ENCODE measurements at places on chromosomes 7 and 10. TPM values are rescaled to one million over a fixed set of nuclear protein-coding genes. Genes with fewer than 3 reads are reported as not detected.

TFEC gene
- not detected for total RNA-seq

ANK3 gene
- 70.5 TPM for total RNA-seq

ASZ1 gene
- not detected for total RNA-seq

ZDHHC4 gene
- total RNA-seq: 58.9 TPM

CALHM3 gene
- total RNA-seq: not detected

CTTNBP2 gene
- 26.8 TPM for total RNA-seq

CDC14C gene
- 0.54 TPM for total RNA-seq

PIK3CG gene
- not detected for total RNA-seq

DYNC1I1 gene
- 0.82 TPM for total RNA-seq

FAM20C gene
- total RNA-seq: 24.8 TPM

LBX1 gene
- total RNA-seq: not detected

OPN4 gene
- not detected for total RNA-seq

AFAP1L2 gene
- total RNA-seq: 6.5 TPM

- no peak for DNase-seq
- no peak overlapping the region for H3K4me3 ChIP-seq
Observed at GRCh38 chr10:43251419-43252165, 15.3 kb downstream of the RASGEF1A start.

- H3K4me3 ChIP-seq: no peak overlapping the region
- DNase-seq: peak; percentile 27
- no peaks in the 10 kb centered on the region for H3K27me3 ChIP-seq
Observed at GRCh38 chr10:116408719-116409118, 18.9 kb upstream of the PNLIPRP3 start.

- H3K36me3 ChIP-seq: no peaks in the 10 kb centered on the region
- peak overlapping the region; percentile 52 for H3K4me3 ChIP-seq
- H3K4me1 ChIP-seq: peaks cover 17% of the 10 kb centered on the region
- no peaks in the 10 kb centered on the region for H3K27me3 ChIP-seq
- peak; percentile 63 for DNase-seq
Observed at GRCh38 chr7:43905209-43905946, 1.0 kb downstream of the URGCP start.

- H3K4me3 ChIP-seq: no peak overlapping the region
- DNase-seq: no peak
- H3K27ac ChIP-seq: no peak overlapping the region
- no peaks in the 10 kb centered on the region for H3K36me3 ChIP-seq
Observed at GRCh38 chr7:113652501-113652900, 266.3 kb downstream of the PPP1R3A start.

- H3K4me1 ChIP-seq: peaks cover 32% of the 10 kb centered on the region
- H3K27me3 ChIP-seq: no peaks in the 10 kb centered on the region
- no peaks in the 10 kb centered on the region for H3K36me3 ChIP-seq
- no peak for DNase-seq
- H3K4me3 ChIP-seq: no peak overlapping the region
- no peak overlapping the region for H3K27ac ChIP-seq
Observed at GRCh38 chr10:34780818-34781380, 34.2 kb downstream of the PARD3 start.

GRCh38 chr10:42990721-42991441 lies 86.0 kb upstream of the RET start:
- H3K4me3 ChIP-seq: no peak overlapping the region
- no peaks in the 10 kb centered on the region for H3K27me3 ChIP-seq
- H3K36me3 ChIP-seq: no peaks in the 10 kb centered on the region
- no peak overlapping the region for H3K27ac ChIP-seq
- H3K4me1 ChIP-seq: no peaks in the 10 kb centered on the region
- DNase-seq: no peak

GRCh38 chr7:29500719-29501118 lies 62.9 kb upstream of the PRR15 start:
- H3K36me3 ChIP-seq: no peaks in the 10 kb centered on the region
- no peaks in the 10 kb centered on the region for H3K27me3 ChIP-seq

DNA sequence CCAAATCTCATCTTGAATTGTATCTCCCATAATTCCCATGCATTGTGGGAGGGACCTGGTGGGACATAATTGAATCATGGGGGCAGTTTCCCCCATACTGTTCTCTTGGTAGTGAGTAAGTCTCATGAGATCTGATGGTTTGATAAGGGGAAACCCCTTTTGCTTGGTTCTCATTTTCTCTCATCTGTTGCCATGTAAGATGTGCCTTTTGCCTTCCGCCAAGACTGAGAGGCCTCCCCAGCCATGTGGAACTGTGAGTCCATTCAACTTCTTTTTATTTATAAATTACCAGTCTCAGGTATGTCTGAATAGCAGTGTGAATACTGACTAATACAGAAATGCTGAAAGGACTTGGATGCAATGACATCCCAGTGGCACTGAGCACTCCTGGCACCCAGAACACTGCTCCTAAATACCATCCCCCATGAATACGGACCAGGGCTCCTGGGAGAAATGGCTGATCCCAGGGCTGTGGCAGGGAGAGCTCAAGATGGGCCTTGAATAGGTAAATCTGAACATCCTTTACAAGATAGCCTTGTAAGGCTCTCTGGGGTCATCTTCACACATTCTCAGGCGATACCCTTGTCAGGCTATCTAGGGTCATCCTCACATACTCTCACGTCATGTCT lies 19.4 kb downstream of the ZFAND2A start:
- DNase-seq: no peak
- no peaks in the 10 kb centered on the region for H3K36me3 ChIP-seq
- H3K27me3 ChIP-seq: no peaks in the 10 kb centered on the region
- peaks cover 8% of the 10 kb centered on the region for H3K4me1 ChIP-seq
- H3K27ac ChIP-seq: no peak overlapping the region

DNA sequence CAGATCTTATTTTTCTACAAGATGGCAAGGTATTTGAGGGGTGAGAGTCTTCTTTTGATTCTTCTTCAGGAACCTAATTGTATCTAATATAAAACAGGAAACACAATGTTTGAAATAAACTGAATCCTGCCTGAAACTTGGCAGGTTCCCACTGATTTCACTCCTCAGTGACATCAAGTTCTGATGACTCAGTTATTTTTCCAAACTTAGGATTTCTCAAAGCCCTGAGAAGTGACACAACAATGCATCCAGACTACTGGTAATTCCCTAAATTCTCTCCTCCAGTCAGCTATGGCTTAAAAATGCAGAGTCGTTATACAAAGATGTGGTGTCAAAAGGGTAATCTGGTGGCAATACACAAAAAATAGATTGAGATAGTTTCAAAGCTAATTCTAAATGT lies 80.9 kb downstream of the ABLIM1 start:
- H3K27ac ChIP-seq: no peak overlapping the region
- no peaks in the 10 kb centered on the region for H3K27me3 ChIP-seq
- no peaks in the 10 kb centered on the region for H3K36me3 ChIP-seq
- H3K4me3 ChIP-seq: no peak overlapping the region

GRCh38 chr10:35194906-35195305 lies 68.3 kb downstream of the CREM start:
- peaks cover 6% of the 10 kb centered on the region for H3K4me1 ChIP-seq
- H3K36me3 ChIP-seq: no peaks in the 10 kb centered on the region
- H3K27ac ChIP-seq: no peak overlapping the region
- DNase-seq: no peak

GRCh38 chr7:89926701-89927100 lies 227.6 kb upstream of the STEAP1 start:
- DNase-seq: no peak
- no peaks in the 10 kb centered on the region for H3K4me1 ChIP-seq
- H3K27ac ChIP-seq: no peak overlapping the region
- H3K4me3 ChIP-seq: no peak overlapping the region
- no peaks in the 10 kb centered on the region for H3K27me3 ChIP-seq

- no peak overlapping the region for H3K27ac ChIP-seq
- no peaks in the 10 kb centered on the region for H3K27me3 ChIP-seq
- H3K36me3 ChIP-seq: no peaks in the 10 kb centered on the region
- H3K4me3 ChIP-seq: no peak overlapping the region
Observed at GRCh38 chr10:7474388-7474787, 63.6 kb upstream of the SFMBT2 start.

DNA sequence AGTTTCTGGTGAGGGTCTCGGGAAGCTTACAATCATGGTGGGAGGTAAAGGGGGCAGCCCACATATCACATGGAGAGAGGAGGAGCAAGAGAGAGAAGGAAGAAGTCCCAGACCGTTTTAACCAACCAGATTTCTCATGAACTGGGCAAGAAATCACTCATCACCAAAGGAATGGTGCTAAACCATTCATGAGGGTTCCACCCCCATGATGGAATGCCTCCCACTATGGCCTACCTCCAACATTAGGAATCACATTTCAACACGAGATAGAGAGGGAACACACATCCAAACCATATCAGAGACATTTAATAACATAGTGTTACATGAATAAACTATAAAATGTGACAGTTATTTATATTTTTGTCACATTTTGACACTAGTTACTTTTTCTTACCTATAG lies 214.8 kb upstream of the MAGI2 start:
- no peak for DNase-seq
- no peak overlapping the region for H3K4me3 ChIP-seq
- no peaks in the 10 kb centered on the region for H3K27me3 ChIP-seq
- peaks cover 5% of the 10 kb centered on the region for H3K4me1 ChIP-seq

GRCh38 chr10:88687853-88688467 lies 18.1 kb upstream of the LIPK start:
- no peak overlapping the region for H3K27ac ChIP-seq
- H3K4me1 ChIP-seq: no peaks in the 10 kb centered on the region
- peaks cover 29% of the 10 kb centered on the region for H3K27me3 ChIP-seq
- H3K36me3 ChIP-seq: no peaks in the 10 kb centered on the region

DNA sequence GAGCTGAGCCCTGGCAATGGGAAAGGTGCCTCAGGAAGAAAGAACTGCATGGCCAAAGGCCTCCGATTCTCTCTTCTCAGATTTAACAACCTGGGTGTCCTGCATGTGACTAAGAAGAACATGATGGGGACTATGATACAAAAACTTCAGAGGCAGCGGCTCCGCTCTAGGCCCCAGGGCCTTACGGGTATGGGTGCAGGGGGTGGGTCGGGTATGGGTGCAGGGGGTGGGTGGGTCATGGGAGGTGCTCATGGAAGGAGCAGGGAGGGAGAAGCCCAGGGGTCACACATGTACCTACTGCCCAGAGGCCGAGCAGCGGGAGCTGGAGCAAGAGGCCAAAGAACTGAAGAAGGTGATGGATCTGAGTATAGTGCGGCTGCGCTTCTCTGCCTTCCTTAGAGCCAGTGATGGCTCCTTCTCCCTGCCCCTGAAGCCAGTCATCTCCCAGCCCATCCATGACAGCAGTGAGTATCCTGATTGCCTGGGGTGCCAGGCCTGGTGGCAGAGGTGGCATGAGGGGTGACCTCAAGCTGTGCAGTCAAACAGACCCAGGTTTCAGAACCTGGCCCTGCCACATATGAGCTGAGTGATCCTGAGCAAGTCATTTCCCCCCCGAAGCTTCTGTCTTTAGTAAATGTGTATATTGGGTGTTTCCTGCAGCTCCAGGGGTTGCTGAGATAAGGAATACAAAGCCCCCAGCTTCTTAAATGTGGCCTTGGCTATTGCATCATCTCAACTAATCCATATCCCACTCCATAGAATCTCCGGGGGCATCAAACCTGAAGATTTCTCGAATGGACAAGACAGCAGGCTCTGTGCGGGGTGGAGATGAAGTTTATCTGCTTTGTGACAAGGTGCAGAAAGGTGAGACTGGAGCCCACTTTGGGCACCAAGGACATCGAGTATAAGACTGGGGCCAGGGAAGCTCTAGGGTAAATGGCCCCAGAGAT lies 2.0 kb downstream of the NFKB2 start:
- H3K27ac ChIP-seq: no peak overlapping the region
- no peak for DNase-seq
- no peaks in the 10 kb centered on the region for H3K36me3 ChIP-seq
- peaks cover 30% of the 10 kb centered on the region for H3K27me3 ChIP-seq
- peaks cover 13% of the 10 kb centered on the region for H3K4me1 ChIP-seq
- no peak overlapping the region for H3K4me3 ChIP-seq

DNA sequence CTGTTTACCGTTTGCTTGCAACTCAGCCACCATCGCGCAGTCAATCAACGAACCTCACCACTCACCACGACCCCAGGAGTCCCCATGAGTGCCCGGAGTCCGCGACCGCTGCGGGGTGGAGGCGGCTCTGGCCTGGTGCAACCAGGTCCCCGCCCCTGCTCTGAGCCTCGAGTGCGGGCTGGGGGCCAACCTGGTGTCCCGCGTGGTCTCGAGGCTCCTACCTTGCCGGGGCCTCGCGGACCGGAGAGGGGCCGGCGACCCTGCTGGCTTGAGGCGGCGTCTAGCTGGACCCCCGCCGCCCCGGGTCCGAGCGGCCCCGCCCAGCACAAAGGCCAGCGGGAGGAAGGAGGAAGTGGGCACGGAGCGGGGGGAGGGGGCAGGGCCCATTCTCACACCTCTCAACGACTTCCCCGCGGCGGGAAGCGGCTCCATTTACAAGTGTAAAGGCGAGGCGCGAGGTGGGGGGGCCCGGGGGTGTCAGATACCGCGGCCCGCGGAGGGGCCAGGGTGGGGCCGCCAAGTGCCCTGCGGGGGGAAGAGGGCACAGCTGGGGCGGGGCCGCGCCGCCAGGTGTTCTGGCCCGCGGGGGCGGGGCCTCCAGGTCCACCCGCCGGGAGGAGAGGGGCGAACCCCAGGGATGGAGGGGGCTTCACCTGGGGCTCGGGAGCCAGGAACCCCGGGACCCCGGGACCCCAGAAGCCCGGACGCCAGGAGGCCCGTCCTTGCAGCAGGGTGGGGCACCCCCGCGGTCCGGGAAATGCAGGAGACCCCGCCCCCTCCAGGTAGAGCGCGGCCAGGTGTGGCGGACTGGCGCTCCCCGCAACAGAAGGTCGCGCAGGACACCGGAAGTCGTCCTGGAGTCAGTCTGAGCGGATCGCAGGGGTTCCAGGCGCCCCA lies 8.6 kb downstream of the CTBP2 start:
- peak overlapping the region; percentile 98 for H3K27ac ChIP-seq
- H3K4me3 ChIP-seq: peak overlapping the region; percentile 90
- H3K36me3 ChIP-seq: no peaks in the 10 kb centered on the region
- DNase-seq: peak; percentile 95

GRCh38 chr7:45689011-45689796 lies 115.0 kb downstream of the ADCY1 start:
- no peak overlapping the region for H3K4me3 ChIP-seq
- DNase-seq: no peak

- DNase-seq: no peak
- H3K4me3 ChIP-seq: no peak overlapping the region
- H3K36me3 ChIP-seq: no peaks in the 10 kb centered on the region
- no peak overlapping the region for H3K27ac ChIP-seq
- peaks cover 15% of the 10 kb centered on the region for H3K4me1 ChIP-seq
Observed at GRCh38 chr10:113415246-113415645, 137.6 kb upstream of the HABP2 start.

- H3K4me1 ChIP-seq: peaks cover 8% of the 10 kb centered on the region
- no peak for DNase-seq
- H3K27ac ChIP-seq: no peak overlapping the region
- no peaks in the 10 kb centered on the region for H3K36me3 ChIP-seq
Observed at GRCh38 chr10:67772894-67773511, 65.0 kb downstream of the DNAJC12 start.

- H3K27me3 ChIP-seq: no peaks in the 10 kb centered on the region
- DNase-seq: no peak
- no peaks in the 10 kb centered on the region for H3K4me1 ChIP-seq
- H3K27ac ChIP-seq: no peak overlapping the region
- no peak overlapping the region for H3K4me3 ChIP-seq
Observed at GRCh38 chr10:78516236-78516635, 482.6 kb downstream of the RPS24 start.

GRCh38 chr7:18762189-18762588 lies 266.6 kb downstream of the HDAC9 start:
- no peak overlapping the region for H3K27ac ChIP-seq
- no peaks in the 10 kb centered on the region for H3K27me3 ChIP-seq
- no peaks in the 10 kb centered on the region for H3K4me1 ChIP-seq
- no peak overlapping the region for H3K4me3 ChIP-seq
- no peaks in the 10 kb centered on the region for H3K36me3 ChIP-seq
- no peak for DNase-seq

GRCh38 chr10:9357471-9357870 lies 1303.0 kb downstream of the GATA3 start:
- H3K4me3 ChIP-seq: no peak overlapping the region
- no peaks in the 10 kb centered on the region for H3K36me3 ChIP-seq
- DNase-seq: no peak
- H3K27me3 ChIP-seq: no peaks in the 10 kb centered on the region

All from GM23338 (cell line).